Stimulated activated CD4-positive, alpha-beta T cell treated with anti-CD3 and anti-CD28 coated beads, Interleukin-4, amount 100 ng/mL, for 24 hours (primary cell): ENCODE measurements at places on chromosomes 5 and 9.

- DNase-seq, result no peak
Observed at GRCh38 chr5:139984816-139985215, 58.3 kb downstream of the NRG2 start.

DNA sequence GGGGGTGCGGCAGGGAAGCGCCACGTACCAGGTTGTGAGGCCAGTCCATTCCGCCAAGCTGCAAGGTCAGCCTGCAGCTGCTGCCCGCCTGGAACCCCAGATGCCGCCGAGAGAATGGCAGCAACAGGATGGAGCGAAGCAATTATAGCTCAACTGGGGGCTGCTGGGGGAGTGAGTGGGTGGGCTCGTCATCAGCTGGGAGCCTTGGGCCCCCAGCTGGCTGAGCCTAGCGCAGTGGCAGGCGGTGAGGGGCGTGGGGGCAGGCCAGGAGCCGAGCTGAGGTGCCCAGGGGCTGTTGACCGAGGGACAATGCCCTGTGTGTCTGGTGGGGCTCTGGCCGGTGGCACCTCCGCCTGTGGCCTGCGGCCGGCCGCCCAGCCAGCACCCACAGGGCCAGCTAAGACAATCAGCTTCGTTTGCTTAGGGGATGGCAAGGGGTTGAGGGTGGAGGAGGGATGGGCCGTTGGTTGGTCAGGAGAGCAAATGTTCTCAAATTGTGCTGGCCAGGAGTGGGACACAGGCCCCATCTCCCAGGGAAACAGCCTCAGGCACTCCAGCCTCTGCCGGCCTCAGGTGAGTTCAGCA, at the start of gene IL17B:
TSS of gene IL17B (minus strand) at position 116 of the 585 bp plus-strand sequence. CDS start at position 49, 67 bp downstream.
- no peak for DNase-seq

- peak; percentile 71 for DNase-seq
Observed at GRCh38 chr9:69174616-69175463, 763 bp downstream of the TJP2 start.

DNA sequence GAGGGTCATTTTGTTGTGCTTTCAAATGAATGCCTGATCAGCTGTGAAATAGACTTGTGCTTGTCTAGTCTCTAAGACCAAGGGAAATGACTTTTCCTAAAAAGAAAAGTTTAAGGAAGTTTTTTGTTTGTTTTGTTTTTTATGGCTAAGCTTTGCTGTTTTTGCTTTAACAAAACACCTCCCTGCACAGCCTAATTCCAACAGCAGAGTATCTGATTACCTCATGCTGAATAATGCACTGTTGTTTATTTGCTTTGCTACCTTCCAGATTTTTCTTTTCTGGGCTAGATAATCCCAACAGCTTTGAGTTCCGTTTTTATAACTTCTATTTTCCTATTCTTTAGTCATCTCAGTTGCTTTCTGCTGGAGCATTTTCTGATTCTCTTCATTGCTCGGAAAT, 95.8 kb downstream of the AOPEP start:
- DNase-seq, result no peak

DNA sequence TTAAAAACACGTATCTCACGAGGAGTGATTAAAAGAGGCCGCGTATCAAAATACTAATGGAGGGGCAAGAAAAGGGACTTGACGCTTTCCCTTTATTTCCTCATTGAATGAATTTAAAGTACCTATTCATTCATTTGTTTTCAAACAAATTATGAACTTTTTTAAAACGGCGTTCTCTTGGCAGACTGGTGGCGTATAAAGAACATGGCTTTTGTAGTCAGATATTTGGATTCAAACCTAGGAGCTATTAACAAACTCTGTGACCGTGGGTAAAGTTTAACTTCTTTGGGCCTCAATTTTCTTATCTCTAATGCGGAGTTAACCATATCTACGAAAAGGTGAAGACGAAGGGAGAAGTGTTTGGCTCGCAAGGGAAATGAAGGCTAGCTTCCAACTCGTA, 876 bp downstream of the CAAP1 start:
- DNase-seq, result no peak

- DNase-seq, result no peak
Observed at GRCh38 chr5:44708602-44709001, 100.1 kb upstream of the MRPS30 start.

DNA sequence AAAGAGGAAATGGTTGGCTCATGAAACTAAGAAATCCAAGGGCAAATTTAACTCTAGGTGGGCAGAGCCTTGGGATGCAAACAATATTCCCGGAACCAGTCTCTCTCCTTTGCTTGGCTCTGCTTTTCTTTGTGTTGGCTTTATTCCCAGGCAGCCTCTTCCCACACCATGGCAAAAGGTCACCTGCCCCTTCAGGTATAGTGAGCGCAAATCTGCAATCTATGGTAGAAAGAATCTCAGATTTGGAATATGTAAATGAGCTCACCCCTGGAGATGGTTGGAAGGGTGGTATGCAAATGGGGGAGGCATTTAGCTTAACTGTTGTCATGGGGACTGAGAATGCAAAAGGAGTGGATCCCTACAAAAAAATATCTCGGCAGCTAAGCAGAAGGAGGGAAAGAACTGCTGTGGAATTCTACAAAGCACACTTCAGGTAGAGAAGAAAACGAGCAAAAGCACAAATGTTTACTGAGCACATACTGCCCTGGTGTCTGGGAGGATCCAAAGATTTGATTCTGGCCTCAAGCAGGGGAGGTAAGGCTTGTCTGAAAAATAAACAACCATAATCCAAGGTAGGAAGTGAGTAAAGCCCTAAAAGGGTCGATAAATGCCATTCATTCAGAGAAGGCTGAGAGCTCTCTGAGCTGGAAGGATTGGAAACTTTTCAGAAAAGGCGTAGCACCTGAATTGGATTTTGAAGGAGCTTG, 139.7 kb downstream of the TLE1 start:
- DNase-seq, result no peak

GRCh38 chr9:72292256-72292682, 72.7 kb downstream of the ZFAND5 start:
- no peak for DNase-seq

GRCh38 chr9:74122661-74123060, 374.5 kb upstream of the RORB start:
- DNase-seq, result no peak

DNA sequence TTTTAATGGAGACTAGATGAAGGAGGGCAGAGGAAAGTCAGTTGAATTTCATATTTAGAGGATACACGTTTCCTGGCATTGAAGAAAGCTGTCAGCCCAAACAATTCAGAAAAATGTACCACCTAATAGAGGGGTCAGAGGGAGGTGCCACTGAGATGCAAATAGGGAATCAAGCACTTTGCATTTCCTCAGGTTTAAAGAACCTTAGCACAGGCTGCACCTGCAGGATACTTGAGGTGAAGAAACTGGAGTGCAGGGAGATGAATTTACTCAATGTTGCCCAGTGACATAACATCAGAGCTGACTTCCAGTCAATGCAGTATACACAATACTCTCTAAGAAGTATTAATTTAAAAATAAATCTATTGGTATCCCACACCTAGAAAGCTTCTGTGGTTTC, 67.0 kb upstream of the MAST4 start:
- DNase-seq, result no peak

DNA sequence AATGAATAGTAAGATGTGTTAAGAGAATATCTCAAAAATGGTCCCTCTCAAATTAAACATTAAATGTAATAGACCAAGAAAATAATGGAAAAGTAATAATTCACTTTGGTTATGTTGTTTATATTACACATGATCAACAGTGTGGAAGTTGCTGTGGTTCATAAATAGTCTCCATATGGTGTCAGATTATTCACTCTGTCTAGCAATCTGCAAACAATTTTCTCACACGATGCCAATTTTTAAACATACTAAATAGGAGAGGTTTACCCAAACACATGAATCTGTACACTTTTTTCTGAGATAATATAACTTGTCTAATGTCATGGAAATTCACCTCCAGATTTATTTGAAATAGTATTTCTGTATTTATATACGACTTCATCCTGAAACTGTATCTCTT, 217.4 kb upstream of the FBXL7 start:
- DNase-seq, result no peak

DNA sequence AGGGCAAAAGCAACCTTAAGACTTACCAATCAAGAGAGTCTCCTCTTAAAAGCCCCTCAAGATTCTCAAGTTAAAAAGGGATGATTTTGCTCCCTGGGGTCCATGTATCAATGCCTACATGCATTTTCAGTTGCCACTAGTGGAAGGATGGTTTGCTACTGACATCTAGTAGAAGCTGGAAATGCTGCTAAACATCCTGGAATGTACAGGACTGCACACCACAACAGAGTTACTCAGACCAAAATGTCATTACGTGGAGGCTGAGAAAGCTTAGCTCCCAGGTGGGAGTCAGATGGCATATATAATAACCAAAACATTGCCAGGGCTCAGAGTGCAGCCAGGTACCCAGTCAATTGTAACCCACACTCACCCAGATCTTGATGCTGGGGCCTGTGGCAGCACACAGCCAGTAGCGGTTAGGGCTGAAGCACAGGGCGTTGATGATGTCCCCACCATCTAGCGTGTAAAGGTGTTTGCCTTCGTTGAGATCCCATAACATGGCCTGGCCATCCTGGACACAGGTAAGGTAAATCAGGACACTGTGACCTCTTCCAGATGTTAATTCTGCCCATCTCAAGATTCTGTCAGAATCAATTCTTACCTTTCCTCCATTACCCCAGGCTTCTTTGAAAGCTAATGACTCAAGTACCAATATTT, 5.8 kb downstream of the RACK1 start:
- DNase-seq, result no peak

GRCh38 chr5:128132499-128132898, 48.9 kb downstream of the SLC12A2 start:
- DNase-seq, result no peak

- DNase-seq, result no peak
Observed at GRCh38 chr5:135169753-135170152, 135.7 kb upstream of the PITX1 start.

DNA sequence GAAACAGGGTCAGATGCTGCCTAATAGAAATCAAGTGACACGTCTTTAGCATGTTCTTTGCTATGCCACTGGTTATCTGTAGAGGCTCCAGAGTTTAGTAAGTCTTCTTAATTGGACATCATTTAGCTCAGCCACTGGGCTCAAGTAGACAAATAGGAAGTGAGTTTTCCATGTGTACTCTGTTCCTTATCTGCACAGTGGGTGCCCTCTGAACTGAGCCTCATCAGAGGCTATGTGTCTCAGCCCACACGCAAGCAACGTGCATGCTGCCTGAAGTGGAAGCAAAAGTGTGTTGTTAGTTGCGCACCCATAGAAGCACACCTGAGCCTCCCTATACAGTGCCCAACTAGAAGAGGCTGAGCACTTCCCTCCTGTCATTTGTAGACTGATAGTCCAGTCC, 134.7 kb downstream of the SEMA5A start:
- no peak for DNase-seq

DNA sequence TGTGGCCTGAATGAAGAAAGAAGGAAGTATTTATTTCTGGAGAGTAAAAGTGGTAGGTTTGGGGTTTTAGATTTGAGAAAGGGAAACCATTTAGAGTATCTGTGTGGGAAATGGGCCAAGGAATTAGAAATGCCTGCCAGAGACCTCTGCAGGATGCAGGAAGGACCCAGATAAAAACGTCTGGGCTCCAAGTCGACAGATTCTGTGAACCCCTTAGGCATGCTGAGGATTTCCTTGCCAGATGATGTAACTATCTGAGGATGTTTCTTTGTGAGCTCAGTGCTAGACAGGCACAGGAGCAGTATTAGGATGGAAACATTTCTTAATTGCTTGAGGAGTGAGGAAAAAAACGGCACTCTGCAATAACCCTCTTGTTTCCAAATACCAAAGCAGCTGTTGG, 251.8 kb upstream of the DMRT1 start:
- no peak for DNase-seq

DNA sequence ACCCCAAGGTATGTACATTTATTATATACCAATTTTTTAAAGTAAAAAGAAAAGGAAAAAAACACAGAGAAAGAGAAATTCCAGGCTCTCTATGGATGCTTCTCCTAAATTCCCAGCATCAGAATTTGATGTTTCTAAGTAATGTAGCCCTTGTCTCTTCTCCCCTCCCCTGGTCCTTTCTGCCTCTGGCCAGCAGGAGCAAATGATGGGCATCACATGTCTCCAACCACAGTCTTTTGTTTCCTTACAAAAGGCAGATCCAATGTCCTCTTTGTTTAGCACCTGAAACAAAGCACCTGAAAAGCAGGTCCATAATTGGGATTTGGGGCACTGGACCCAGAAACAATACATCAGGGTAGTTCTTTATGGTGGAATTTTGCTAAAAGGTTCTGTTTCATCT, 50.4 kb upstream of the APC start:
- DNase-seq, result no peak

DNA sequence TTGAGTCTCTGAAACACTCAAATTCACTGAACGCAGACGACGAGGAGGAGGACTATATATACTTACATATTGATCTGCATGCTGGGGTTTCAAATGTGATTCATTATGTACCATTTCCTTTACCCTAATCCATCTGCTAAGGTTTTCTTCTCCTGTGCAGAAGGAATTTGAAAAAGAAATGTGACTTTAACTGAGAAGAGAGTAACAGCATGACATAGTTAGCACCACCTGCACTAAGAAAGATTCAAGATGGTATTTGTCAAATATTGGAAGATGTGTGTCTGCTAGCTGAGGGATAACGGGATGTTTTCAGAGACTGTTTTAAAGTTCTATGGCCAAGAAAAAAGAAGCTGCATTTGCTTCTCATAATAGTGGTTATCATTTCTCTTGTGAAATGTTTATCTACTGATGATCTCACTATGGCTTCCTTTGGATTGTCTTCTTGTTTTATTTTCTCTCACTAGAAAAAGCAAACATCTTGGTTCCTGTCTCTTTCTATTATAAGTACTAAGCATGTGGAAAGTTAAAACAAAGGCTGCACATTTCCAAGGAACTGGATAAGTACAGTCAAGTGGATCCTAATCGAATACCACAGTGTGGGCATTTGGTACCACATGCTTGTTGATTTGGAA, 89.8 kb upstream of the TLE4 start:
- DNase-seq, result no peak

- DNase-seq, result no peak
Observed at GRCh38 chr5:42636425-42636824, 120.2 kb upstream of the CCDC152 start.

GRCh38 chr9:131627648-131628458, 82.5 kb downstream of the PRRT1B start:
- peak; percentile 40 for DNase-seq

- no peak for DNase-seq
Observed at GRCh38 chr5:166594567-166594966, 1696.9 kb upstream of the WWC1 start.

DNA sequence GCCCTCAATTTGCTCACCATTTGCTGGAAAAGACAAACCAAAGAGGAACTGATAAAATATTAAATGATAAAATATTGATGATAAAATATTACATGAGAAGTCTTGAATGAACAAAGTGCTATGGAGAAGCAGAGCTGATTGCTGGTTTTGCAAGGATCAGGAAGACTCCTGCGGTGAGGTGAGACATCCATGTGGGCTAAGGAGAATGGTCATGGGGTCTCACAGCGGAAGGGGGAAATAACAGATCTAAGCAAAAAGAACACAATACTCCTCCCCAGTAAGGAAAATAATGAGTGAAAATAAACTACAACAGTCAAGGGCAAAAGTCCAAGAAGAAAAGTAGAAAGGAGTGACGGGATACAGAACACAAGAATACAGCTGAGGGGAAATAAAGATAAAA, 146.8 kb downstream of the LURAP1L start:
- no peak for DNase-seq
